Caco-2 (cell line): ENCODE measurements at places on chromosomes 3 and 15. TPM values are rescaled to one million over a fixed set of nuclear protein-coding genes. Genes with fewer than 3 reads are reported as not detected.
A peak's percentile ranks its signal among the peaks of the same experiment; 100 is the strongest.

- no peaks in the 10 kb centered on the region for H3K36me3 ChIP-seq
- no peak overlapping the region for H3K4me3 ChIP-seq
- no peak overlapping the region for H3K27ac ChIP-seq
- H3K4me1 ChIP-seq, result no peaks in the 10 kb centered on the region
These were observed 683.5 kb downstream of the NTRK3 start for GRCh38 chr15:87573039-87573438.

DNA sequence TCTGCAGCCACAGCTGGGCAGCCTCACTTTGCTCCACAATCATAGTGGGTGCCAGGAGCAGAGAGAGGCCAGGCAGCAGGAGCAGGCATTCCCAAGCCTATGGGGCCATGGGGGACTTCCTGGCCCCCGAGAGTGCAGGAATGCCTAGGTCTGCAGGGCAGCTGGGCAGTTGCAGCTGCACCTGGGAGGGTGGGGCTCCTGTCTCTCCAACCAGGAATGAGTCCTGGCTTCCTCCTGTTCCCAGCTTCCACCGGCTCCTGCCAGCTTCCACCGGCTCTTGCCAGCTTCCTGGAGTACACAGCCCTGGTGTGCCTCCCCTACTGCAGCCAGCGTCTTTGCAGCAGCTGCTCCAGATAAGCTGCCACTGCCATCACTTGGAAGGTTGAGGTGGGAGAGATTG is 86.3 kb upstream of the CDV3 start:
- no peak overlapping the region for H3K4me3 ChIP-seq
- H3K27me3 ChIP-seq, result no peaks in the 10 kb centered on the region
- 0 out of 2 replicates have a peak, but pooled peaks cover 3% of the 10 kb centered on the region for H3K4me1 ChIP-seq
- H3K36me3 ChIP-seq, result no peaks in the 10 kb centered on the region
- H3K27ac ChIP-seq, result no peak overlapping the region

GRCh38 chr3:56076746-56077145 is 391.5 kb downstream of the ERC2 start:
- no peaks in the 10 kb centered on the region for H3K36me3 ChIP-seq
- no peaks in the 10 kb centered on the region for H3K27me3 ChIP-seq
- H3K4me1 ChIP-seq, result no peaks in the 10 kb centered on the region
- H3K4me3 ChIP-seq, result no peak overlapping the region

- no peaks in the 10 kb centered on the region for H3K36me3 ChIP-seq
- H3K27me3 ChIP-seq, result no peaks in the 10 kb centered on the region
- no peak overlapping the region for H3K4me3 ChIP-seq
- no peak for DNase-seq
- H3K27ac ChIP-seq, result no peak overlapping the region
These were observed 2.2 kb downstream of the VPS8 start for GRCh38 chr3:184814214-184814613.

GRCh38 chr3:105842943-105843342 is 25.9 kb downstream of the CBLB start:
- H3K4me1 ChIP-seq, result no peaks in the 10 kb centered on the region
- no peaks in the 10 kb centered on the region for H3K36me3 ChIP-seq
- H3K27ac ChIP-seq, result no peak overlapping the region
- no peak for DNase-seq
- no peaks in the 10 kb centered on the region for H3K27me3 ChIP-seq

DNA sequence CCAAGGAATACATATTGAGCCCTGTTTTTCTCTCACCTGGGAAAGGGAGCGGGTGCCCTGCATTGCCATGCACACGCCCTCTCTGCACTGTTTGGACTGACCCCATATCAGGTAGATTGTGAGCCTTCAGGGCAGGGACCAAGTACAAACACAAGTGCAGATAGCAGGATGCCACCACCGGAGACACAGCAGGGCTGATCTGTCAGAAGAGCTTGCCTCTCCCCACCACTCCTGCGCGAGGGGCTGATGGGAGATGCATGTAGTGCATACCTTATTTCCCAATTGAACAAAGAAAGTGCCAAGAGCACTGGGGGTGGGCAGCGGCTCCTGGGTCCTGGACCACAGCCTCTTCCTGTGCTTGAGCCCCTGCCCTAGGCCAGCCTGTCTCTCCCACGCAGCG is 9.0 kb upstream of the SLCO2A1 start:
- peaks cover 16% of the 10 kb centered on the region for H3K4me1 ChIP-seq
- H3K27me3 ChIP-seq, result no peaks in the 10 kb centered on the region
- H3K4me3 ChIP-seq, result no peak overlapping the region
- peak overlapping the region; percentile 51 for H3K27ac ChIP-seq
- H3K36me3 ChIP-seq, result no peaks in the 10 kb centered on the region
- DNase-seq, result peak; percentile 11

DNA sequence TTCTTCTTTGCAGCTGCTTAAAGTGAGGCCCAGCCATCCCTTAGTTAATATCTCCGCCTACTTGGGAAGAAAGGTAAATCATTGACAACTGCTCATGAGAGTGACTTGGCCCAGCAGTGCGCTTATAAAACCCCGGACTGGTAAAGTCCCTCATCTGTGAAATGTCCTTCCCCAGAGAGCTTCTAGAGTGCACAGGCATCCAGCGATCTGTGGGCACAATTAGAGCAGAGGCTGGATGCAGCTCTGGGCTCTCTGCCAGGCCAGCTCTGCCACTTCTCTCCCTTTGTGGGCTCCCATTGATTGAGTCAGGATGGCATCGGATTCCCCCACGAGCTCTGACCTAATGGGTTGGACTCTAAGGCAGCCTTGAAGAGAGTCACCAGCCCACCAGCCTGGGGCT is 219.0 kb upstream of the LINGO1 start:
- DNase-seq, result no peak
- H3K4me1 ChIP-seq, result 0 out of 2 replicates have a peak, but pooled peaks cover 6% of the 10 kb centered on the region
- H3K27ac ChIP-seq, result no peak overlapping the region
- H3K4me3 ChIP-seq, result no peak overlapping the region
- H3K36me3 ChIP-seq, result no peaks in the 10 kb centered on the region
- H3K27me3 ChIP-seq, result no peaks in the 10 kb centered on the region

DNA sequence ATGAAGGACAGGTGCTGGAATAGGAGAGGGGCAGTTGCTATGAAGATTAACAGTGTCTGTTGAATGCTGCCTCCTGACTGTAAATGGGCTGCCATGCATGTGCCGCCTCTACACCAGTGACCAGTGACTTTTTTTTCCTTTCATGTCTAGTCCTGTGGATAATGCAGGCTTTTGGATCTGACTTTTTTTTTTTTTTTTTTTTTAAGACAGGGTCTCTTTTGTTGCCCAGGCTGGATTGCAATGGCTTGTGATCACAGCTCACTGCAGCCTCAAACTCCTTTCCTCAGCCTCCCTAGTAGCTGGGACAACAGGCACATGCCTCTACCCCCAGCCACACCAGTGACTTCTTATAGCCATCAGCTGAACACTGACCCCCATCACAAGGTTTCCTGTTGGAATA is 41.2 kb upstream of the AGBL1 start:
- no peaks in the 10 kb centered on the region for H3K36me3 ChIP-seq
- no peak overlapping the region for H3K27ac ChIP-seq
- H3K4me3 ChIP-seq, result no peak overlapping the region
- H3K27me3 ChIP-seq, result 0 out of 2 replicates have a peak, but pooled peaks cover 1% of the 10 kb centered on the region
- no peak for DNase-seq

Gene ZMYND10
- 0.23 and 0.29 TPM in 2 replicates for total RNA-seq

Gene STAB1
- 0.39 and 0.63 TPM in 2 replicates for total RNA-seq

Gene RNF123
- total RNA-seq, result 45.2 and 50.3 TPM in 2 replicates
